Stimulated activated CD4-positive, alpha-beta T cell treated with anti-CD3 and anti-CD28 coated beads, Interleukin-4, amount 100 ng/mL, for 24 hours (primary cell): ENCODE measurements at places on chromosomes 4 and X.

- DNase-seq: no peak
Measured at GRCh38 chr4:850323-850945, 24.5 kb upstream of the CPLX1 start.

DNA sequence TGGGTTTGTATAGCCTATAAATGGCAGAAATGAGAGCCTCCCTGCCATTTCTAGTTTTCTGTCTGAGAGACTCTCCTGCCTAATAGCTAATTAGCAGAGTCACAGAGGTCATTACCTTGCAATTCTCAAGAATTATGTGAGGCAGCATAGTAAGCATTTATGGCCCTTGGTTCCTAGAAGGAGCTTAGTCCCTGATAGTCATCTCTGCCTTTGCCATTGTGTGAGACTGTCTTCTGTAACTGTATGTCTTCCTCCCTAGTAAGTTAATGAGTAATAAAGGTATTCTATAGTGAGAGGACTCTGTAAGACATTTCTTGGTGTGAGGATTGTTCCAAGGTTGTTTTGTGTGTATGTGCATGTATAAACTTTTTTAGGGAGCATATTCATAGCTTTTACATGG, 108.7 kb downstream of the AR start:
- DNase-seq: no peak

DNA sequence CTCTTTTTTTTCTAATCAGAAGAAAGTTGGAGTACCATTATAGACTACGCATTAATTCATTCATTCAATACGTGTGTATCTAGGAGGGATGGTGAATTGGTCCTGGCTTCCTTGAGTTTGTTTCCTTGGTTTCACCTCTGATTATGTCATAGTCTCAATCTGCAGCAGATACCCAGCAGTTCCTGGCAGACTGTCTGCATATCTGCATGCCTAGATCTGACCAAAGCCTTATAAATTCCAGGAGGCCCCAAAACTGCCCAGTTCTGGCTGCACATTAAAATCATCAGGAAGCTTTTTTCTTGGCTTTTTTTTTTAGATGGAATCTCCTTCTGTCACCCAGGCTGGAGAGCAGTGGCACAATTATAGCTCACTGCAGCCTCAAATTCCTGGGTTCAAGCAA, 27.2 kb upstream of the SLC34A2 start:
- no peak for DNase-seq

- no peak for DNase-seq
Measured at GRCh38 chrX:70878902-70879301, 29.6 kb downstream of the TEX11 start.

DNA sequence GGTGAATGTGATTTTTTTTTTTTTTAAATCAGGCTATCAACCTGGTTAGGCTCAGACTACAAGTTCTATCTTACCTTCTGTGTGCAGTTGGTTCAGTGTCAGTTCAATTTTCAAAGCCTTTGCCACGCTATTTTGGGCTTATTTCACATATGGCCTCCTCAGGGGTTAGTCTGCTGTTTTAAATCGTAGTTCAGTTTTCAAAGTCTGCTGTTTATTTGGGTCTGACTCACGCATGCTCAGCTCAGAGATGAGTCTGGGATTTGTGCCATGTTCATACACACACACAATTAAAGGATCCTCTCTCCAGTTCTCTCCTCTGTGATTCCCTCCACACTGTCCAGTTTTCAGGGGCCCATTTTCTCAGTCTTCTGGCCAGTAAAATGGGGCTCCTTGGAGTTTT, 32.3 kb upstream of the ZFX start:
- no peak for DNase-seq

- DNase-seq: no peak
Measured at GRCh38 chr4:72987741-72988729, 81.5 kb downstream of the COX18 start.

- no peak for DNase-seq
Measured at GRCh38 chr4:10160281-10160856, 43.8 kb upstream of the WDR1 start.

DNA sequence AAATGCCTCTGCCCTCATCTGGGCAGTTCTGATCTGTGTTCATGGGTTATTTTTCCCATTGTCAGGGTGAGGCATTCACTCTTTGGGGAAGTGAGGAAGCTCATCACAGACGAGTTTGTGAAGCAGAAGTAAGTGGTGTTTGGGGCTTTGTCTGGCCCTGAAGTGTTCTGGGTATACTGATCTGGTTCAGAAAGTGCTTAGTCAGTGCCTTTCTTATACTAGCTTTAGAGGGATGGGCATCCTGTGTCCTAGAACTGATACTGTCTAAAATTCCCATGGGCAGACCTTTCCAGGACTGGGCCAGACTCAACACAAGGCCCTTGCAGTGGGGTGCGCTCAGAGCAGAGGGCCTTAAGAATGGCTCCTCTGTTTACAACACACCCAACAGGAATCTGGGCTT, 6.4 kb downstream of the TRO start:
- DNase-seq: no peak

- no peak for DNase-seq
Measured at GRCh38 chrX:137926090-137926489, 360.2 kb downstream of the ZIC3 start.

- peak; percentile 21 for DNase-seq
Measured at GRCh38 chrX:71541210-71542022, 8.5 kb downstream of the OGT start.

DNA sequence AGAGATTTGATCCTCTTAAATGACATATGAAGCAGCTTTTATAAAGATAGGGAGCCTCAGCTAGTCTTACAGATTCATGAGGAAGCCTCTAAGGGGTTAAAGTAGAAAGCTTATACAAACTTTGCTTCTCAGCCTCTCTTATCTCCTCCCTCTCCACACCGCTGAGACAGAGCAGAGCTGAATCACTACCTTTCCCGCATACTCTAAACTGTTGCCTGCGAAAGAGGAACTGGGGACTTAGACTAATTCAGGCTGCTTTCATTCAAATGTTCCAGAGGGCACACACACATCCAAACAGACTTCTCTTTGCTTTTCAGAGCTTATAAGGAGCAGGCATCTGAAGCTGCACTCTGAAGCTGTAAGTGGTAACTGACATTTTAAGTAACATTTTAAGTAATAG, at the start of gene SERTM2:
SERTM2 (plus strand) TSS at position 169 of the 400 bp plus-strand sequence. CDS start 7,213 bp downstream, outside the sequence.
- DNase-seq: no peak

- no peak for DNase-seq
Measured at GRCh38 chr4:74855879-74856278, 61.6 kb upstream of the BTC start.

GRCh38 chrX:152575331-152575730, 62.4 kb upstream of the GABRQ start:
- no peak for DNase-seq

DNA sequence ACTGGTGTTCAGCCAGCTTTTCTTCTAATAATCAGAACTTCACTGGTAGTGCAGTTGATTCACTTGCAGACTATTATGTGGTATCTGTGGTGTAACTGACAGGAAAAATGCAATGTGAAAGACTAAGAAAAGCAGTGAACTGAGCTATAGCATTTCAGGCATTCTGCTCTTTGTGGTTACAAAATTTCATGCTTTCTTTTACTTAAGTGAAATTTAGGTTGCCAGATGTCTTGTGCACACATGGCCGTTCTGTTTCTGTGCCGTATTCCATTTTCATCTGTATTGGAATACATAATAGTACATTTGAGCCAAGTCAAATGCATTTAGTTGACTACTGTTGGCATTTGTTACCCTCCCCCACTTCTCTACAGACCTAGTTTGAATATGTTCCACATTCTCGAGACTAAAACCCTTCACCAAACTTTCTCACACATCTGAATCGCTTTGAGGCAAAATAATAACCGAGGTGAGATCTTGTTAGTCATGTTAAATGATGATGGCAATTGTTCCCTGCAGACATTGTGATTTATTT, 8.2 kb downstream of the RTL3 start:
- no peak for DNase-seq

DNA sequence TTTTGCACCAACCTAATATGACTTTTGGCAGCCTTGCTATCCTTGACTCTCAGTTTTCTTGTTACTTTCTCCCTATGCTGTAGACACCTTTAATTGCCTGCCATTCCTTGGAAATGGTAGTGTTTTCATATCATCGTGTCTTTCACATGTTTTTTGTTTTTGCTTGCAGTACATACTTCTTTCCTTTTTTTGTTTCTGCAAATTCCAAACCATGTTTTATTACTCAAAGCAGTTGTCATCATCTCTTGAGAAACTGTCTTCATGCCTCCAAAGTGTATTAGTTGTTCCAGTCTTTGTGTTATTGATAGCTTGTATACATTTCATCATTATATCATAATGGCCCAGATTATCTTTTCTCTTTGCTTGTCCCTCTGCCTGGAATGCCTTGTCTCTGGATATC, 57.1 kb downstream of the PDLIM5 start:
- DNase-seq: no peak

GRCh38 chrX:66717926-66718325, 79.0 kb upstream of the EDA2R start:
- DNase-seq: no peak

- DNase-seq: no peak
Measured at GRCh38 chr4:89994176-89994873, 99.7 kb downstream of the MMRN1 start.

DNA sequence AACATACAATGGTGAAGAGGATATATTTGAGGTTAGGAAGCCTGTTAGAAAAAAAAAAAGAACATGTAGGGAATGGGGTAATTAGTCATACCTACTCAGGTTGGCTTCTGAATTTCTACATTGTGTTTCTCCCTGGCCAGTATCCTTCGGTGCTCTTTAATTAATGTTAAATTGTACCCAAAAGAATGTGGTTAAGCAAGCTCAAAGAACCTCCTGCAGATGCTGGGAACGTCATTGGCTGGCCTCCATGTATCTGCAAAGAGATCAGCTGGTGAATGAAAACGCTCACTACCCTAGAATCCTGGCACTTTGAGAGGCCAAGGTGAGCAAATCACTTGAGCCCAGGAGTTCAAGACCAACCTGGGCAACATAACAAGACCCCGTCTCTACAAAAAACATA, 942.3 kb upstream of the PRKX start:
- no peak for DNase-seq

- no peak for DNase-seq
Measured at GRCh38 chr4:118180776-118181175, 146.5 kb downstream of the NDST3 start.

GRCh38 chr4:118113220-118113619, 78.9 kb downstream of the NDST3 start:
- no peak for DNase-seq

DNA sequence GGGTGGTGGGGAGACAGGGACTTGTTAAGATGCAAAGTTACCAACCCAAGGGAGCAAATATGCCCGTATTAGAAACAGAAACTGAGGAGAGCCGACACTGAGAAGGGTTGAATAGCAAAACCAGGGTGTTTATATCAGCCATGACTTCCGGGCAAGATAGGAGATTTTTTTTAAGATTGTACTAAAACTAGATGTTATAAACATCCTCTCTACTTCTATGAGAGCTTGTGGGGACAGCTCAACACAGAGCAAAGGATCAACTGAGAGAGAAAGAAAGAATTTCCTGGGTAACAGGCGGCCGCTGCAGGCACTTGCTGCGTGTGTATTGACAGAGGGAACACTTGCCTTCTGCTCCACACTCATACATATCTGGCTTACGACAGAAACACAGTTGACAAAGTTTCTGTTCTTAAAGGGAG, 49.1 kb upstream of the FBXW7 start:
- no peak for DNase-seq

- DNase-seq: no peak
Measured at GRCh38 chr4:184590196-184590595, 59.1 kb downstream of the CASP3 start.

GRCh38 chr4:188639479-188640100, 500.3 kb downstream of the TRIML1 start:
- DNase-seq: no peak

- no peak for DNase-seq
Measured at GRCh38 chr4:5474756-5475155, 233.6 kb downstream of the EVC2 start.

- DNase-seq: no peak
Measured at GRCh38 chr4:33334416-33334815, 2614.2 kb downstream of the PCDH7 start.

DNA sequence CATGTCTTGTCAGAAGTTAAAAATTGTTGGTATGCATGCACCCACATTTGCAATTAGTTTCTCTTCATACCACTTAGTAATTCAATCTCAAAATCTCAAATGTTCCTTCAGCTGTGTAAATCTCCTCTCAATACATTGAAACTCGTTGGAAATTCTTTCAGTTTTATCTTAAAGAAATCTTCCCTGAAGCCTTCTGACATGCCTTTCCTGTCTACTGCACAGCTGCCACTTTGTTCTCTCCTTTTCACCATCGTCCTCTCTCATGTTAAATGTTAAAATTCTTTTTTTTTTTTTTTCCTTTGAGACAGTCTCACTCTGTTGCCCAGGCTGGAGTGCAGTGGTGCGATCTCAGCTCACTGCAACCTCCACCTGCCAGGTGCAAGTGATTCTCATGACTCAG, 30.9 kb downstream of the MCUB start:
- DNase-seq: no peak
